Stimulated activated CD4-positive, alpha-beta T cell treated with anti-CD3 and anti-CD28 coated beads, Interleukin-1b, Interleukin-23, amount 100 ng/mL, for 4 hours (primary cell): ENCODE measurements at places on chromosomes 5 and 9.

DNA sequence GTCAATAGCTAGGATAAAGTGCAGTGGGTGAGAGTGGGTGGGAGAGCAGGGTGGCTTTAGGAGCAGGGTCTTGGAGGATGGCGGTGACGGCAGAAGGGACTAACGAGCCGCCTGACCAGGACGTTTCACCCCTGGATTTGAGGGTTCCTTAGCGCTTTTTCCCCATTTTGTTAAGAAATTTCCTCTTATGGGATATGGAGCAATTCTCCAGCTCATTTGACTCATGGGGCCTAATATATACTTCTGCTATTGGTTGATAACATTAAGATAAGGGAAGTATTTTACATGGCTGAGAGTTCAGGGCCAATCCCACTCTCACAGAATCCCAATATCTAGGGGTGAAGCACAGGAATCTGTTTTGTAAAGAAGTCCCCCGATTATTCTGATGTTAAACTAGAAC lies 17.6 kb downstream of the CD180 start:
- no peak for DNase-seq

GRCh38 chr5:61044545-61044944 lies 99.5 kb downstream of the NDUFAF2 start:
- DNase-seq, result no peak

- DNase-seq, result no peak
Observed at GRCh38 chr5:42547141-42547540, 123.9 kb downstream of the GHR start.

DNA sequence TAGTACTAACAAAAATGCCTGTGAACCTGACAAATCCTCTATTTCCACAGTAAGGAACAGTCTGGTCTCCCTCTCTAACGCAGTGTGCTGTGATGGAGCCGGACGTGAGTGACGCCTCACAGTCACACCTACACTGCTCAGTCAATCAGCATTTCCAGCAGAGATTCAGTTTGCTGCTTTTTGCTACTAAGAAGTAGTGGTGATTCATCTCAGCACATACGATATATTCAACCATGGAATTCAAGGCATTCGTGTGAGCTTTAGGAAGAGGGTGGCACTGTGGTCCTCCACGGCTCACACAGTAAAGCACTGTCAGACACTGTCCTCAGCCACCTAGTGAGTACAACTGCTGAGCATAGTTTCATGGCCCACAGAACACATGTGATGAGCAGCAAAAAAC lies 70.9 kb downstream of the SETX start:
- no peak for DNase-seq

GRCh38 chr9:7780261-7780988 lies 19.2 kb downstream of the DMAC1 start:
- DNase-seq, result no peak

DNA sequence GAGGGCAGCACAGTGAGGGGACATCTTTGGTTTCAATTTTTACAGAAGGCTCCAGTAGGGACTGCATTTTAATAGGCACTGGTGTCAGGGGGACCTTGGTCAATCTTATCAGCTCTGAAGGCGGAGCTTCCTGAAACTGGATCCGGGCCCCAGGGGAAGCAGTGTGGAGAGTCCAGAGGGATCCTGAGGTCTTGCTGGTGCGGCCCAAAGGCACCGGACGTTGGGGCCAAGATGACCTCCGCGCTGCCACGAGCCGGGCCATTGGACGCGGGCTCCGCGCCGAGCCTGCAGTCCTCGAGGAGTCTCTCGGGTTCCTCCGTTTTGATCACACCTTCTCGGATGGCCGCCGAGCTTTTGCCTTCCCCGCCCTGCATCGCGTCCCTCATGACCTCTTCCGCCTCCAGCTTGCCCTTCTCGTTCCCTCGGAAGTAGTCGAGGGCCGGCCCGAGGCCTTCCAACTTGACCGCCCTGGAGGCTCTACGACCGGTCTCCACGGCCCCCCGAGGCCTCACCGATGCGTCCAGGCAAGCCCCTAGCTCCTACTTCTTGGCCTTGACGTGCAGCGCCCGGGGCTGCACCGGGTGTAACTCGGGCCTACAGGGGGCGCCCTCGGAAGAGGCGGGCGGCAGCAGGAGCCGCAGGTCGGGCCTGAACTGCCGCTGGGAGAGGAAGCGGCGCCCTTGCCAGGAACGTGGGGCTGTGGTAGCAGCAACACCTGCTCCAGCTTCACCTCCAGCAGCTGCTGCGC lies 18.8 kb downstream of the C5orf52 start:
- no peak for DNase-seq

- DNase-seq, result no peak
Observed at GRCh38 chr5:178462076-178462475, 128.1 kb downstream of the COL23A1 start.

- no peak for DNase-seq
Observed at GRCh38 chr9:4939118-4939561, 45.9 kb upstream of the JAK2 start.

DNA sequence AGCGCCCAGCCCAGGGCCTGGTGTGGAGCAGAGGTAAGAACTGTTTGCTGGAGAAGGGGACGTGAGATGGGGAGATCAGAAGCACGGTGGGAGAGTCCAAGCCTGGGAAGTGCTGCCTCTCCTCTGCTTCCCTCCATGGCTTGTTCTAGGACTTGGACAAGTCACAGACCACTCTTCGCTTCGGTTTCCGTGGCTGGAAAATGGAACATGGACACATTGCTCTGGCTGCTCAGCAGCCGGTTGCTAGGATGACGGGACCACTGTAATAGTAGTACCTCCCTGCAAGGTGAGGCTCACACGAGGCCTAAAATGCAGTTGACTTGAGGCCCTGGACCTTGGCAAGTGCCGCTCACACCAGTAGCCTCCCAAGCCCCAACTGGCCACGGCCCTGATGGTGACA lies 175.8 kb upstream of the FSTL4 start:
- no peak for DNase-seq

DNA sequence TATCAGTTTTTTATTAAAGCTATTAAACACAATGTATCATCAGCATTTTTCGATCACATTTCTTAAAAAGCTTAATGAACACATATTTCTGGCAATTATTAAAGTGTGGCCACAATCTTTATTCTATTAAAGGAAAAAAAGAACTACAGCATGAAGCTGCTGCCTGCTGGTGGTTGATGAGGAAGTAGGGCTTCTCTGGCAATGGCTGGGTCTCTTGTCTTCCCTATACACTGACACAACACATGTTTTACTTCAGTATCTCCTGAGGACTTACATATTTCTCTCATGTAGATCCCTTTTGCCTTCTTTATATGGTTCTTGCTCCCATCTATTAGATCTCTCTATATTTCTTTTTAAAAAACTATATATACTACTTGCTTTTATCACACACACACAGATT lies 590.7 kb downstream of the RAB3C start:
- no peak for DNase-seq

DNA sequence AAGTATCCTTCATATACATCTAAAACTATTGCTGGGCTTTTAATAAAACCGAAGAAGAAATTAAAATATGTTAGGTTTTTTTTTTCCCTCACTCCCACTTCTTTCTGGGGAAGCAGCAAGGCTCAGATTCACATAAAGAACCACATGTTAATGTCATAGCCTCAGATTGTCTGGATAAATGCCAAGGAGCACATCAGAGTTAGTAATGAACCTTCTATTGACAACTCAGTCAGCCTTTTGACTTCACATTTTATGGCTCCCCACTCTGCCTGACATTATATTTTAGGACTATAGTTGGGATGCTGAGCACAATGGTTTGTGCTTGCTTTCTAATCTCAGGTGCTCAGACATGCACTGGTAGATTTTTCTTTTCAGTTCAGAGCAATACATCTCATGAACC lies 21.8 kb downstream of the DMAC1 start:
- DNase-seq, result no peak
